ENCODE measurements at places on chromosomes 2 and 18. TPM values are rescaled to one million over a fixed set of nuclear protein-coding genes. Genes with fewer than 3 reads are reported as not detected.

SLC9A4 gene
- not detected for total RNA-seq

- DNase-seq: peak; percentile 91
Measured at GRCh38 chr2:157692768-157693167, 64.1 kb upstream of the ACVR1C start.

C1GALT1C1L gene
- total RNA-seq: not detected

SMYD5 gene
- 26.2 TPM for total RNA-seq

GRCh38 chr2:180846756-180847472 lies 133.5 kb upstream of the UBE2E3 start:
- DNase-seq: no peak

GRCh38 chr2:106142683-106143082 lies 51.4 kb downstream of the UXS1 start:
- no peak for DNase-seq

CCDC68 gene
- total RNA-seq: 1.5 TPM
